ENCODE measurements at places on chromosomes 3 and 15.

DNA sequence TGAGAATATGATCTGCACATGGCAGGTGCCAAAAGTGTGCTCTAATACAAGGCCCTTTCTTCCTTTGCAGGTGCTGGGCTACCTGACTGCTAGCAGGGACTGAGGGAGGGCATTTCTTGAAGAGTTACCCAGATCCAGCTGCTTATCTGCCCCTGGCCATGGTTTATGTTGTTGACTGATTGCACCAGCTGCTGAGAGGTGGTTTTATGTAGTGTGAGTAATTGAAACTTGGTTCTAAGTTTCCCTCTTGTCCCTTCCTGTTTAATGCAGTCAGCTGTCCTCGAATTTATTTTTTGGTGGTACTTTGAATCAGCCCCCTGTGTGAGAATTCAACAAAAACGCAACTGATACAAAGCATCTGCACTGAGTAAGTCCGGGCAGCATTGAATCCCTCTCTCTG is 288.3 kb upstream of the C2CD4B start:
- no peak for DNase-seq

DNA sequence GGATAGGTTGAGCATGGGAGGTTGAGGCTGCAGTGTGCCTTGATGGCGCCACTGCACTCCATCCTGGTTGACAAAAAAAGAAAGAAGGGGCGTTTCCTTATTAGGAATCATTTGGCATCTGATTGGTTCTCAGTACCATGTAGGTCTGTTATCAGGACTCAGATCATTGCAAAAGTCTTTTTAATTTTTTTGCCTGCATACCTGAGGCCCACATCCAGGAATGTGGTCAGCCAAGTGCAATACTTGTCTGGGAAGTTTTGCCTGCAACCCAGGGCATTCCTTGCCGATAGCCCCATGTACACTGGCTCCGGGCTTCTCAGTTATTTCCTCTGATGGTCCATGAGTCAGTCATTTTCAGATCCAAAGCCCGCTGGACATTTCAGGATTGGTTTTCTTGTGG is 50.1 kb upstream of the CRTC3 start:
- DNase-seq = no peak

DNA sequence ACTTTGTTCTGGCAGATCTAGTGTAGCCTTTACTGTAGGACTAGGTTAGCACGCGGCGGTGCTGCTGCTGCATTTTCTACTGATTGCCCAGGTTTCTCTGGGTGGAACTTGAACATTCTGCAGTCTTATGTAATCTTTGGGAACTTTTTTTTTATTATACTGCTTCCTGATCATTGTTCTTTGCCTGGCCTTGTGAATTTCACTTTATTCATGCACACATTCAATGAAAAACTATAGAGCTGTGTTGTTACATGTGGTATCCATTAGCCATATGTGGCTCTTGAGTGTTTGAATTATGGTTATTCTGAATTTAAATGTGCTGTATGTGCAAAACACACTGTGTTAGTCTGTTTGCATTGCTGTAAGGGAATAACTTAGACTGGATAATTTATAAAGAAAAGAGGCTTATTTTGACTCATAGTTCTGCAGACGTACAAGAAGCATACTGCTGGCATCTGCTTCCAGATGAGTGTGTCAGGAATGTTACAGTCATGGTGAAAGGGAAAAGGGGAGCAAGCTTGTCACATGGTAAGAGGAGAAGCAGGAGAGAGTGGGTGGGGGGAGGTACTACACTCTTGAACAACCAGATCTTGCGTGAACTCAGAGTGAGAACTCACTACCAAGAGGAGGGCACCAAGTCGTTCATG is 26.5 kb downstream of the MEF2A start:
- no peak for DNase-seq

GRCh38 chr3:38878646-38879045 is 62.6 kb upstream of the SCN10A start:
- DNase-seq = no peak

DNA sequence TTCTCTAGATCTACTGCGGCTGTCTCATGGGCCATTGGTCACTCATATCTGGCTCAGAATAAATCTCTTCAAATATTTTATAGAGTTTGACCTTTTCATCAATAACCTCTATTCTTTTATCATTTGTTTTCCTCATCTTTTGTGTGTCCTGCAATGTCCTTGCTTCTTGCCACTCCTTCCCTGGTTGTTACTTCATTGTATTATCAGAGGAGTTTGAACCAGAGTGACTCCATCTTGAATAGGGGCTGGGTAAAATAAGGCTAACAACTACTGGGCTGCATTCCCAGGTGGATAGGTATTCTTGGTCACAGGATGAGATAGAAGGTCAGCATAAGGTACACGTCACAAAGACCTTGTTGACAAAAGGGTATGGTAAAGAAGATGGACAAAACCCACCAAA is 9.9 kb upstream of the LPCAT4 start:
- DNase-seq = no peak

DNA sequence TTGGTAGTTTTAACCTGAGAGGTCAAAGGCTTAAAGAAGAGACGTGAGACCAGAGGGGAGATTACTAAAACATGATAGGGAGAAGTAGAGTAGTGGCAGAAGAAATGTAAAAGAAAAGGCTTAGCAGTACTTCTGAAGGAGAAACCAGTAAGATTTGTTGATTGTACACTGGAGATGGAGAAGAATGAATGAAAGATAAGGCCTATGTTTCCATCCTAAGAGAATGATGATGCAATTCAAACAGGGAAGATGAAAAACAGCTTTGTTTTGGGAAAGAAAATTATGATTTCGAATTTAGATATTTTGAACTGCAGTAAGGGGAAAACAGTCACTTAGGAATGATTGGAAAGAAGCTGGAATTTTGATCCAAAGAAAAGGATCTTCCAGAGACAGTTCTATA is 97.4 kb upstream of the PLXND1 start:
- DNase-seq = no peak
